ENCODE measurements at places on chromosomes 4 and X. TPM values are rescaled to one million over a fixed set of nuclear protein-coding genes. Genes with fewer than 3 reads are reported as not detected.

The GPR34 gene
- not detected for total RNA-seq

The IGSF1 gene
- not detected for total RNA-seq

The TMEM255A gene
- not detected for total RNA-seq

The TLR10 gene
- not detected for total RNA-seq

The KDM5C gene
- 96.5 TPM for total RNA-seq

The GLRB gene
- not detected for total RNA-seq

- peak; percentile 44 for DNase-seq
Observed at GRCh38 chr4:143616771-143617170, 83.7 kb downstream of the FREM3 start.

- DNase-seq: no peak
Observed at GRCh38 chr4:56155432-56155831, 206.7 kb downstream of the CEP135 start.

GRCh38 chr4:182233310-182234090 lies 9.7 kb upstream of the TENM3 start:
- DNase-seq: no peak

- no peak for DNase-seq
Observed at GRCh38 chrX:139692506-139692849, 15.5 kb downstream of the MCF2 start.

DNA sequence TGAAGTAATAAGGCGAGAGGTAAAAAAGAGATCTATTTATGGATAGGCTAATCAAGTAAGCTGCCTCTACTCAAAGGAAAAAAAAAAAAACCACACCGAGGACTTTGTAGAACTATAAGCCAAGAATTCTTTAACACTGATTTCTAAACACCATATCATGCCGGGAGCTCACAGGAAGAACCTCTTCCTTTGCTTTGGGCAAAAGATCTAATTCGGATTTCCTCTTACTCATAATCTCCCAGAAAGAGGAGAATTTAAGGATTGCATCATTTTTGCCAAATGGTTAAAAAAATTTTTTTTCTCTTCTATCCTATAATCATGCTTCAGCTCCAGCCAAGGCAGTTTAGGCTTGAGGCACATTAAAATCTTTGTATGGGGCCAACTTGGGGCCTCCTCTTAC lies 95.5 kb downstream of the ZNF827 start:
- no peak for DNase-seq

DNA sequence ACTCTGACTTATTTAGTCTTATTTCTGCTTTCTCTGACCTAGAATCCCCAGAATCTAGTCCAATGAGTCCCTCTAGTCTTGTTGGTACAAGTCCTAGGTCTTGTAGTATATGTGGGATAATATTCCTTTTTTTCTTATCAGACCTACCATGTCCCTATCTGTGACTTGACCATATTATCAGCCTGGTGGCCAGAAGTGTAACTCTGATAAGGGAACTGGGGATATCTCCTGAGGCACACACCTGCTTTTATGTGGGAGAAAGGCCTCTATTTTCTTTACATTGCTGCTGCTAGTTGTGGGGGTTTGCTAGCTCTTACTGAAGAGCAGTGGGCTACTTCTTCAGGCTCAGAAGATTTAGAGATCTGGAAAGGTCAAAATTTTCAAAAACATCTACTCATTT lies 38.6 kb downstream of the CFAP299 start:
- no peak for DNase-seq

DNA sequence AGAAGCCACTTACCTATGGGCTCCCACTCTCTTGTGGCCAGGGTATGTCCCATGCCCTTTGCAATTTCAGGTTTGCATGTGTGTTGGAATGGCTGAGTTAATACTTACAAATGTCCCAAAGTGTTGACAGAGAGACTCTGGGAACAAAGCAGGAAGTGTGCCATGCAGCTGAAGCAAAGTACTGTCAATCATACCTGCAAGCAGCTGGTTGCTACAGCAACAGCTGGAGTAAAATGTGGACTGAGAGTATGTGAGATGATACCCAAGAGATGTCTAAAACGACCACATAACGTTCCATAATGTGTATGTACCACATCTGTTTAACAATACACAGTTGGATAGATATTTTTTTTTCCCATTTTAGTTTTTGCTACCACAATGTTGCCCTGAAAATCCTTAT lies 82.8 kb upstream of the CAMK2D start:
- DNase-seq: no peak
